WTC11 (cell line): ENCODE measurements at places on chromosomes 16 and 17. TPM values are rescaled to one million over a fixed set of nuclear protein-coding genes. Genes with fewer than 3 reads are reported as not detected.
A peak's percentile ranks its signal among the peaks of the same experiment; 100 is the strongest.

DNA sequence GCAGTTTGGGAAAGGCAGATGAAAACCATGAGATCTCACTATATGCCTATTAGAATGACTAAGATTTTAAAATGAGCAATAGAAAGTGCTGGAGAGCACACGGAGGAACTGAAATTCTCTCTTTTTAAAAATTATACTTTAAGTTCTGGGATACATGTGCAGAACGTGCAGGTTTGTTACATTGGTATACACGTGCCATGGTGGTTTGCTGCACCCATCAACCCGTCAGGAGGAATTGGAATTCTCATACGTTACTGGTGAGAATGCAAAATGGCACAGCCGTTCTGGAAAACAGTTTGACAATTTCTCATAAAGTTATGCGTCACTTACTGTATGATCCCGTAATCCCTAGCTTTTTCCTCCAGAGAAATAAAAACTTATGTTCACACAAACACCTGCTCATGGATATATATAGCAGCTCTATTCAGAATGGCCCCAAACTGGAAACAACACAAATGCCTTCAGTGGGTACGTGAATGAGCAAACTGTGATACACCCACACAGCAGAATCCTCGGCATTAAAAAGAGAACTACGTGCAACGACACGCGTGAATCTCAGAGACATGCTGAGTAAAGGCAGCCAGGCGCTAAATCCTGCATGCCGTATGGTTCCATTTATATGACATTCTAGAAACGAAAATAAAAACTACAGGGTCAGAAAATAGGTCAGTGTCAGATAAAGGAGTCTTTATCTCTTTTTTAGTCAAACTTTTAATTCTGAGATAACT is 11.8 kb downstream of the PIK3R6 start:
- peaks cover 41% of the 10 kb centered on the region for H3K4me1 ChIP-seq

- no peaks in the 10 kb centered on the region for H3K27me3 ChIP-seq
- H3K27ac ChIP-seq = peak overlapping the region; percentile 57; the same call in 1 of the 2 replicates
- H3K4me3 ChIP-seq = no peak overlapping the region; the same call in 1 of the 2 replicates
- DNase-seq = no peak
Measured at GRCh38 chr16:7716660-7717550, 384.3 kb downstream of the RBFOX1 start.

The TBC1D24 gene
- total RNA-seq = 17.3 to 21.0 TPM (median 17.8 TPM) in 3 replicates

DNA sequence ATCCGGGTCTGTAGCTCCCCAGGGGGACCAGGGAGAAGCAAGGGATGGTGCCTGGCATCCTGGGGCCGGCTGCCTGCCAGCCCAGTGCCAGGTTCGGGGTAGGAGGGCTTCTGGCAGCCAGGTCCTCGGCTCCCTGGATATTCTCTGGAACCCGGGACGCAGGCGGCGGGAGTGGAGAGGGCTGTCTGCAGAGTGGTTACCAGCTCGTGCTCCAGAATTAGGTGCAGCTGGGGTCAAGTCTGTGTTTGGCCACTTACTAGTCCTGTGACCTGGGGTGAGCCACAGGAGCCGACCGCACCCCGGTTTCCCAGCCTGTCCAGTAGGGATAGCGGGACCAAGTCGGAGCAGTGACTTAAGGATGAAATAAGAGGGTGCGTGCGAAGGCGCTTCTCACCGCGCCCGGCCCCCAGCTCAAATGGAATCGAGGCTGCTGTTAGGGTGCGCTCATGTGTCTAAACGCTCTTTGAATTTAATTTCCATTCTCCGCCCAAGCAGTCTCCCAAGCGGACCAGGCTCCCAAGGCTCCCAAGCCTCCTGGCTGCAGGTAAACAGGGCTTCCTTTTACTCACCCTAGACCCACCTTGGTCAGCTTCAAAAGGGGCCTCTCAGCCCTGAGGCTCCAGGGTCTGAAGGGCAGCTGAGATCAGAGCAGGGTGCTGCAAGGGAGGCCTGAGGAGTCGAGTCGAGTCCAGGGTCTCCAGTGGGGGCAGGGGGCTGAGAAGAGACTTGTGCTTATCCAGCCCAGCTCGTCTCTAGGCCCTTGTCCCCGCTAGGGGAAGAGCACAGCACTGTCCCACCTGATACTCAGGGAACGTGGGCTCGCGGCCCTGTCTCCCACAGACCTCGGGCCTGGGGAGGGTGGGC is 28.3 kb upstream of the ZNF469 start:
- no peak overlapping the region for H3K27ac ChIP-seq
- H3K36me3 ChIP-seq = no peaks in the 10 kb centered on the region
- no peak for DNase-seq
- H3K4me1 ChIP-seq = peaks cover 8% of the 10 kb centered on the region
- H3K27me3 ChIP-seq = no peaks in the 10 kb centered on the region

The GRB7 gene
- total RNA-seq = 42.4 to 48.5 TPM (median 44.0 TPM) in 3 replicates

The LPO gene
- 0.20 to 0.50 TPM (median 0.23 TPM) in 3 replicates for total RNA-seq

The P2RX5 gene
- 6.4 to 9.5 TPM (median 8.8 TPM) in 3 replicates for total RNA-seq

The TEKT1 gene
- 0.37 TPM in 1 of 3 replicates, not detected in the others for total RNA-seq

The MT1A gene
- total RNA-seq = 0.94 to 2.8 TPM in 2 of 3 replicates, not detected in the other

The CD68 gene
- 0.41 to 0.87 TPM (median 0.72 TPM) in 3 replicates for total RNA-seq
